ENCODE measurements at places on chromosomes 5 and 9.

GRCh38 chr5:87027570-87027969 lies 240.1 kb upstream of the RASA1 start:
- no peak for DNase-seq

- no peak for DNase-seq
These were observed 377.5 kb upstream of the RFX3 start for GRCh38 chr9:3903273-3903672.

GRCh38 chr9:129685220-129685932 lies 19.9 kb downstream of the PRRX2 start:
- no peak for DNase-seq

DNA sequence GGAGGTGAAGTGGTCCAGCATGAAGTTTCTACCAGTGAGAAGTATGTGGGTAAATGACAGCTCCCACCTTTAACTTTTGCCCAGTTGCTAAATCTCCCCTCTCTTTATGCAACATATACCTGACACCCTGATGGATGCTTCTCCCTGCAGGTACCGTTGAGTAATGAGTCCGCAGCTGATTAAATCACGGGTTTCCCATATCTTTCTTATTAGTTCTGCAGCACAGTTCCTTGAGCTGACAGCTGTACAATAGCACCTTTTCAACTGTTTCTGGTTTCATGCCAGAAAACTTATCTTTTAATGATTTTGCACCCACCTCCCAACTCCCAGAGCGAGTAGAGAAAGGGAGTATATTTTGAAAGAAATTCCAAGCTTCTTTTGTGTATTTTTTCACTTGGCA lies 161.0 kb upstream of the TUT7 start:
- no peak for DNase-seq

DNA sequence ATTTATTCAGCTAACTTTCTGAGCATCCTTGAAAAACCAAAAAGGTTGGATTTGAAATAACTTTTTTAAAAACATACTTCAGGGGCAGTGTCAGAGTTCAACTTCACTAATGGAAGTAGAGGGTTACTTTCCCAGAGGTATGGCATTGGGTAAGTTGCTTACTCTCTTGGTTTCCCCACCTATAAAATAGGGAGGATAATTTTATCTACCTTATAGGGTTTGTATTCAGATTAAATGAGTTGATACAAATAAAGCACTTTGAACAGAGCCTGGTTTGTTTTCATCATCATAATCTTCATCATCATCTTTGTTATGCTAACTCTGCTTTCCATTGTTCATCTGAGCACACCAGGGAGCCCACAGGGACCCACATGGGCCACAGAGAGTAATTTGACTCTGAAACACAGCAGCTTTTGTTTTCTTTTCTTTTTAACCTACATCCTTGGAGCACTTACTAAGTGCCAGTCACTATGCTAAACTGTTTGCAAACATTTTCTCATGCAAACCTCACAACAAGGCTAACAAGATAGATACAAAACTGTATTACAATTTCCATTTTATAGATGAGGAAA lies 179.1 kb upstream of the SLC24A2 start:
- no peak for DNase-seq

GRCh38 chr9:84669013-84669287 lies 579 bp upstream of the NTRK2 start:
- DNase-seq, result peak; percentile 74

- DNase-seq, result no peak
These were observed 11.7 kb upstream of the CARNMT1 start for GRCh38 chr9:75039801-75040200.

DNA sequence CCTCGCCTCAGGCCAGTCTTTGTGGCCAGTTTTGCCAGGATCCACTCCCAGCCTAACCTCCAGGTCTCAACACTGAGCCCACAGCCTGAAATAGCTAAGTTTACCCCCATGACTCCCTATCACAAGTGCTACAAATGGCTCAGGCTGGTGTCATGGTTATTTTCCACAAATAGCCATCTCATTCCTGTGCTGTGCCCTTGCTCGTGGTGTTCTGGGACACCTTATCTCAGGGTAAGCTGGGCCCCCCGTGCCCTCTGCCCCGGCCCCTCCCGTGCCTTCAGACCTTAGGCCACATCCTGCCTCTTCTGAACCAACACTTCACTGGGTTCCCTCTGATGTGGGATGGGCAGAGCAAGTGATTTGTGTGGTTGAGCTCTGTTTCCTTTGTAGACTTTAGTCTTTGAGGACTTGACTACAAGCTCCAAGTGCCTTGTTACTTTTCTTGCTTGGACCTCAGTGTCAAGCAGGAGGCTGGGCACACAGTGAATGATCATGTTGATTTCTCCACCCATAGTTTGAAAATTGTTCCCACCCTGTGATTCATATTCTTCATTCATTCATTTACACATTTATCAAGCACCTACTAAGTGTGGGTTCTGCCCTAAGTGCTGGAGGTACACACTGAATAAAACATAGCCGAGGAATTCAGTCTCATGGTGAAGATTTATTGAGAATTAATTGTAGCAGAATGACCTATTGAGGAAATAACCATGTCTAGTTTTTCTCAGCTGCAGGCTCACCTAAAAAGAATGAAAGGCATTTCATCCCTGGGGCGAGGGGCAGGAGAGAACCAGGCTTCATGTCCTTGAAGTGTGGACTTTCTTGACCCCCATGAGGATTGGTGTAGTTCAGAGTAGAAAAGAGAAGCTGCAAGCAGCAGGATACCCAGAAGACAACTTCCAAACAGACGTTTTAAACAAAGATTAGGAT lies 84.5 kb upstream of the CTNNA1 start:
- DNase-seq, result no peak

- no peak for DNase-seq
These were observed 118.8 kb upstream of the TNPO1 start for GRCh38 chr5:72697622-72698021.

GRCh38 chr5:1461396-1461795 lies 16.2 kb upstream of the SLC6A3 start:
- no peak for DNase-seq

GRCh38 chr5:66207800-66208561 lies 63.9 kb downstream of the SREK1 start:
- no peak for DNase-seq

DNA sequence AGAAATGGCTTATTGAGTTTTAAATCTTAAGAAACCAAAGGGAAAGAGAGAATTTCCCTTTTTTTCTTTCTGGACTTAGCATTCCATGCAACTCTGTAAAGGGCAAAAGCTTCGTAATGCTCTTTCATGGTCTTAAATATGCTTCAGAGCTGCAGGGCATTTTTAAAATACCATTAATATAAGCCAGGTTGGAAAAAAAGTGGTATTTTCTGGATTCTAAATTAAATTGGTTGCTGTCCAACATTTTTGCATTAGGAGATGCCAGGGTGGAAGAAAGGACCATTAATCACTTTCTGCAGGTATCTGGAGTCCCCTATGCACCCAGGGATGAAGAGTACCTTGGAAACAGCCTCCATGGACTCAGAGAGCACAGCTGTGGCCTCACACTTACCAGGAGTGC lies 215.1 kb upstream of the DAPK1 start:
- no peak for DNase-seq

- DNase-seq, result peak; percentile 51
These were observed 2.0 kb downstream of the GLIS3 start for GRCh38 chr9:4297786-4298254.
